T-cell (primary cell): ENCODE measurements at places on chromosomes 2 and 18. TPM values are rescaled to one million over a fixed set of nuclear protein-coding genes. Genes with fewer than 3 reads are reported as not detected.

- H3K4me1 ChIP-seq = peaks cover 2% of the 10 kb centered on the region
- H3K27ac ChIP-seq = no peak overlapping the region
- DNase-seq = no peak
- H3K27me3 ChIP-seq = peaks cover 11% of the 10 kb centered on the region
- H3K36me3 ChIP-seq = no peaks in the 10 kb centered on the region
- H3K4me3 ChIP-seq = no peak overlapping the region
Measured at GRCh38 chr2:160145471-160145870, 54.6 kb downstream of the ITGB6 start.

DNA sequence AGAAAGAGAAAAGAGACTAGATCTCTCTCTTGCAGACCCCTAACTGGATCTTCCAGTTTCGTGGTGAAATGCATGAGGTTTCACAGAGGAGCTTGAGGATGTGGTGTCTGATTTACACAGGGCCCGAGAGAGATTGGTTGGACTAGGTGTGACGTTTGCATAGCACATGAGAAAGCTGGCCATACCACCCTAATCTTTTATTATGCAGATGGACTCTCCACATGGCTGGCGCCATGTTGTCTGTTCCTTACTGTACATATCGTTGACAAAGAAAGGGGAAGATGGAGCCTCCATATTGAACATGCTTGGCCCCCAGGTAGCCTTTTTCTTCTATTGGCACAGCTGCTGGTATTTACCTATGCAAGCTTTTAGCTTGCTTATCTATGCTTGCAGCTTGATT is 27.5 kb upstream of the PGAP1 start:
- H3K27me3 ChIP-seq = no peaks in the 10 kb centered on the region
- H3K27ac ChIP-seq = no peak overlapping the region
- no peaks in the 10 kb centered on the region for H3K36me3 ChIP-seq
- H3K4me3 ChIP-seq = no peak overlapping the region
- no peak for DNase-seq
- H3K4me1 ChIP-seq = no peaks in the 10 kb centered on the region

GRCh38 chr2:190678444-190679162 is 29.7 kb downstream of the NAB1 start:
- H3K27ac ChIP-seq = peak overlapping the region; percentile 48
- no peaks in the 10 kb centered on the region for H3K27me3 ChIP-seq
- peaks cover 24% of the 10 kb centered on the region for H3K4me1 ChIP-seq
- no peaks in the 10 kb centered on the region for H3K36me3 ChIP-seq

DNA sequence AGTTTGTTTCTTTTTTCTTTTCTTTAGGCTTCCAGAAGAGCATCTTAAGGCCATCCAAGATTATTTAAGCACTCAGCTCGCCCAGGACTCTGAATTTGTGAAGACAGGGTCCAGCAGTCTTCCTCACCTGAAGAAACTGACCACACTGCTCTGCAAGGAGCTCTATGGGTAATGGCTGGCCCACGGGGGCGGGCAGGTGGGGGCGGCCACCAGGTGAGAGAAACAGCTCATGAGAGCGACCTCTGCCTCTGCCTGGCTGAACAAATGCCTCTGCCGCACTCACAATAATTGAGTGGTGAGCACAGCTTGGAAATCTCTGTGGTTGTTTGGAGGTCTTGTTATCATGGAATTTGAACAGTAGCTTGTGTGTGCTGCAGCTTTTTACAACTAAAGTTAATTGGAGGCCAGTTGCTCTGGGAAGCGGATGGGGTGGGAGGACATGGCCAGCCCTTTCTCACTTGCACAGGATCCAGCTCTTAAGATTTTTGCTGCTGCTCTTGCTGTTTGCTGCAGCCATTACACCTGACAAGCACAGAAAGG is 70.4 kb downstream of the INPP5D start:
- no peak for DNase-seq
- no peaks in the 10 kb centered on the region for H3K4me1 ChIP-seq

DNA sequence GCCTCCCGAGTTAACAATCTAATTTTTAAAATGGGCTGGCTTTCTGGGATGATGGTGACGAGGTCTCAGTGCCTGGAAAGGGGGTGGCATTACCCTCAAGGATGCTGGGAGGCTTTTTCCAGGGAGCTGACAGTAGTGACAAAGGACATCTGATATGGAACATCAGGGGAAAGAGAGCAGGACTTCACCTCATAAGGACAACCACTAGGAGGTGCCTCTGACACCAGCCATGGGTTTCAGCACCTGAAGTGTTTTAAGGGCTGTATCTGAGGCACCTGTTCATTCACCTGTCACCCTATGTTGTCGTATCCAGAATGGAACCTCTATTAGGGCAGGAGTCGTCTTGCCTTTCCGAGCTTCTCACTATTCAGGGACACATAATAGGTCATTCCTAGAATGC is 10.8 kb downstream of the IL36B start:
- H3K27ac ChIP-seq = no peak overlapping the region
- no peaks in the 10 kb centered on the region for H3K27me3 ChIP-seq
- no peak overlapping the region for H3K4me3 ChIP-seq
- DNase-seq = peak; percentile 8
- no peaks in the 10 kb centered on the region for H3K36me3 ChIP-seq
- H3K4me1 ChIP-seq = no peaks in the 10 kb centered on the region

SELENOI gene
- 22.0 TPM for total RNA-seq

NT5DC4 gene
- total RNA-seq = not detected

DNA sequence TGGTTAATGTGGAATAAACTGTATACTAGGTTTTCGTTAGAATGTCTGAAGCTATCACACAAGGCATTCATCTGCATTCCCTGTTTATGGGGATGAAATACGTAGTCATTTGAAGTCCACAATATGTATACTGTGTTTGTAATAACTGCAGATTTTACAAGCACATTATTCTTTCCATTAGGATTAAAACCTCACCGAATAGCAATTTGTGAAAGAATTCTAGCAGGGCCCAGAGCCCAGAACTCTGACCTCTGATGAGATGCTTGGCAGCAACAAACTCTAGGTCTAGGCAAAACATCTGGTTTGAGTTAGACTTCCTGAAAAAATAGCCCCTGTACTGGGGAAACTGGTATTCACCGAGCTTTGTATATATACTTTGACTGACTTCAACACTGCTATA is 158.2 kb downstream of the SRBD1 start:
- H3K4me1 ChIP-seq = no peaks in the 10 kb centered on the region

DNA sequence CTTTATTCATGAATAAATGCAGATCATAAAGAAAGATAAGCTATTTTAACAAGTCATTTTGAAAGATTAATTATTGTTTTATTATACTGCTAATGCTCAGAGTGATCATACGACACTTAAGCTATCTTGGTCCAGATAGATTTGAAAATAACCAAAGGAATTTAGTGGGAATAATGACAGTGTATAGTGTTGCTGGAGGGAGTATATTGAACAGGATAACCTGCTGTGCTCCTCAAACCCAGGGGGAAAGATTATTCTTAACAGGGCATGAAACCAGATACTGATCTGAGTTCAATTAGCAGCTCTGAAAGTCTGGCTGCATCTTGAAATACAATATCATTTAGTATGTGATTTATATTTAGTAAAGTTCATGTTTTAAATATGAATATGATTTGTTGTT is 216.3 kb upstream of the ITGA4 start:
- no peak overlapping the region for H3K4me3 ChIP-seq
- peak overlapping the region; percentile 41 for H3K27ac ChIP-seq
- peaks cover 17% of the 10 kb centered on the region for H3K4me1 ChIP-seq
- no peak for DNase-seq

DNA sequence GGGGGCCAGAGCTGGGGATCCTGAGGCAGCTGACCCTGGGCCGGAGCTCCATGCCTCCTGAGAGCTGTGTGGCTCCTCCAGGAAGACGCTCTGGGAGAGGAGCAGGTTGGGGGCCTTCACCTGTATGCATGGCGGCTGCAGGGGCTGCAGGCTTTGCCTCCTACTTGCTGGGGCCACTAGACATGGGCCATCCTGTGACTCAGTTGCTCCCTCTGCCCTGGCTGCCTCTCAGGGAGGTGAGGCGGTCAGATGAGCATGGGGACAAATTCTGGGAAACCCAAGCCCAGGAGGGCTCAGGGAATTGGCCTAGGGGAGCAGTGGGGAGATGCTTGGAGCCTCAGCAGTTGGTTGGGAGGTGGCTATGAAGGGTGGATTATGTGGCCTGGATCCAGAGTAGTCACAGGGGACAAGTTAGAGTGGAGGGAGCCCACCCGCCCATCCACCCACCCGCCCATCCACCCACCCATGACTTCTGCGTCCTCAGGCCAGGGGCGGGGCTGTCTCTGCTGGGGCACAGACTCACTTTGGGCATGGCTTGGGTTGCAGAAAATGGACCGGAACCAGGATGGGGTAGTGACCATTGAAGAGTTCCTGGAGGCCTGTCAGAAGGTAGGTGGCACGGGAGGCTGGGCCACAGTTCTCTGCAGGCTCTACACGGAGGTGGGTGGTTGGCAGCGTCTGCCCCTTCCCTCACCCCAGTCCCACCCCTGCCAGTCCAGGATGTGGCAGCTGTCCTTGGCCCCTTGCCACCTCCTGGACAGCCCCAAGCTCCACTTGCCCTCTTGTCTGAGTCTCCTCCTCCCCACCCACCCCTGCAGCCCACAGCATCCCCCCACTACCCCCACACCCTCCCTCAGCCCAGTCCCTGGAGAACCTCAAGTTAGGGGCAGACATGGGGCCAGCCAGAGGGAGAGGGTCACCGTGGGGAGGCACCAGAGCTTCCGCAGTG is 19.5 kb upstream of the FAHD2A start:
- no peak overlapping the region for H3K4me3 ChIP-seq
- peaks cover 50% of the 10 kb centered on the region for H3K27me3 ChIP-seq
- H3K27ac ChIP-seq = no peak overlapping the region
- DNase-seq = no peak
- no peaks in the 10 kb centered on the region for H3K4me1 ChIP-seq

PPP4R3B gene
- 92.4 TPM for total RNA-seq

GRCh38 chr2:46025081-46025480 is 272.1 kb upstream of the EPAS1 start:
- no peaks in the 10 kb centered on the region for H3K36me3 ChIP-seq
- H3K4me1 ChIP-seq = no peaks in the 10 kb centered on the region
- no peak for DNase-seq
- H3K27ac ChIP-seq = no peak overlapping the region

DNA sequence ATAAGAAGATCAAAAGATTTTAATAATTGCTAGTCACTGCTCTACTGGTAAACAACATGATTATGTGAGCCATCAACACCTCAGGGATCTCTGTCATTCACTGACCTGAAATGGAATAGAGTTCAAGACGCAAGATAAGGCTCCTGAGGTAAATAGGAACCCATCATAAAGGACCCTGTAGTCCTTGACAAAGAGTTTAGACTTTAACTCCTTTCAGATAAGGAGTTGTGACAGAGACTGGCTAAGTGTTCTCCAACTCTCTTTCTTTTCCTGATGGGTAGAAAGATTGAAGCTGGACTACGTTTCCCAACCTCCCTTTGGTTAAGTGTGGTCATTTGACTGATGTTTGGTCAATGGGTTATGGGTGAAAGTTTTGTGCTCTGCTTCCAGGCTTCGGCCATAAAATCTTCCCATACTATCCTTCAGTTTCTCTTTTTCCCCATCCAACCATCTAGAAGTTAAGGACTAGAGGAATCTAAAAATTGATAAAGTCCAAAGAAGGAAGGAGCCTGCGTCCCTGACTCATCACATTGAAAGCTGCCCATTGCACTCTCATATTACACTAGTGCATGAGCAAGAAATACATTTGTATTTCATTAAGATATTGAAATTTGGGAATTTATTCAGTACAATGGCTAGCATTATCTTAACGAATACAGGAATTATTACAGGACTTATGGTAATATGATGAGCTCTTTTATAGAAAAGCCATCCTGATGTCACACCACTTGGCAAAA is 293.7 kb upstream of the ACVR2A start:
- no peak overlapping the region for H3K27ac ChIP-seq
- no peaks in the 10 kb centered on the region for H3K27me3 ChIP-seq
- H3K4me3 ChIP-seq = no peak overlapping the region

DNA sequence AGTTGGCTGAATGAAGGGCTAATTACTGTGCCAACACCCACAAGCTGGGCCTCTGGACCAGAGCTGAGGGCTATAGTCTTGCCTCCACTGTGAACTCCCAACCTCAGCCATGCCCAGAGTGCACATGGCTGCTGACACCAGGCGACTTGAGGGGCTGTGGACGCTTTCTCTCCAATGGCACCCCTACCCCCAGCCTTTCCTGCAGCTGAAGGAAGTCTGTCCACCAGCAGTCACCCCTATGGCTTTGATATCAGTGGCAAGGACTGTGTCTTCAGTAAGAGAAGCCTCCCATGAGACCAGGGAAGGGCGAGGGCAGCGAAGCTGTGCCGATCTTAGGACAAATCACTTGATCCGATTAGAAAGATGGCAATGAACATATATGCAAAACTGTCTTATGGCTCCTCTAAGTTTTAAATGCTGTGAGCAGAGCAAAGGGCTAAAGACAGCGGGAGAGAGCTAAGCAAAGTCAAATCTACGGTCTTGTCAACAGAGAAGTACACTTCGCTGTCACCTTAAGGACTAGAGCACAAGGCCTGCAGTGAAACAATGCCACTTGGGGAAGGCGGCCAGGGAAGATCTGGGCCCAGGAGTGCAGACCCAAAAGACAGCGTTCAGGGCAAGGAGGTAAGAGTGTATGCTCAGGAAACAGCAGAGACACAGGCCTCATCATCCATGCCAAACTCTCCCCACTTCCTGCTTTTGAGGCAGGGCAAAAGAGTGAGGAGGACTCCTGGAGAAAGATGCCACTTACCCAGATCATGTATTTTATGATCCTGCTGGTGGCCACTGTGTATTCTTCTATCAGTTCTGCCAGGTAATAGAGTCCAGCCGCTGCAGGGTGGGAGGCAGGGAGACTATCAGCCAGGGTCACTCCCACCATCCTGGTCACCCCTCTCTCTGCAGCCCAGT is 1.5 kb downstream of the TEX261 start:
- peak overlapping the region; percentile 59 for H3K27ac ChIP-seq
- no peaks in the 10 kb centered on the region for H3K27me3 ChIP-seq
- H3K36me3 ChIP-seq = peaks cover 37% of the 10 kb centered on the region
- DNase-seq = no peak

DNA sequence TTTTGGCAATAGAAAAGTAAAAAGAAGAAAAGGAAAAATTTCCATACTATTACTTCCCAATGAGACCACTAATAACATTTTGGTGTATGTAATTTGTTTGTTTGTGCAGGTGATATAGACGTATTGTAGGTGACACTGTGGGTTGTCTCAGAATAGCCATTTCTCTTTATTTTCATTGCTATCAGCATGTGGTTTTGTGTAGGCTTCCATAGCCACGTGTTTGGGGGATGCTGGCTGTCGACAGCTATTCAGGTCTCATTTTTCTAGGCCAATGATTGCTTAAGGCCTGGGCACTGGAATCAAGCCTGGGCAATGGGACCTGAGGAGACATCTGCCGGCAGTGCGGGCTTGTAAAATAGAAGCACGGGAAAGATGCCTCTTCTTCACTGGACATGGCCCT is 71.0 kb upstream of the KCTD1 start:
- H3K27me3 ChIP-seq = peaks cover 3% of the 10 kb centered on the region
- no peaks in the 10 kb centered on the region for H3K36me3 ChIP-seq
- H3K4me3 ChIP-seq = no peak overlapping the region
- H3K4me1 ChIP-seq = no peaks in the 10 kb centered on the region
- DNase-seq = no peak
- no peak overlapping the region for H3K27ac ChIP-seq

DNA sequence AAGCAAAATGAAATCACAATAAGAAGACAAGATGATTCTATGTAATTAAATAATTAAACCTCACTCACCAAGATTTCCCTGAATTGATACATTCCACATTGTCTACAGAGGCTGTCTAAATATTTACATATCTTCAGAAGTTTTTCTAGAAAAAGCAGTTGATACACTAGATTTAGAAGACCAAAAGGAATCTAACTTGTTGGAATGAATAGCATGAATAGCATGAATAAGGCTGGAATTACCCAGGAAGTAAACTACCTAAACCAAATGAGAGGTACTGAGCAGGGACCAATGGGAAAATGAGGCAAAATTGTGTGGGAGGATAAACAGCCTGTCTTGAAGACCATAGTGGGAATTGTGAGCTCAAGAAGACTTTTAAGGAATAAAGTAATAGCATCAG is 479.7 kb downstream of the TXNL1 start:
- H3K4me1 ChIP-seq = no peaks in the 10 kb centered on the region
- no peak overlapping the region for H3K27ac ChIP-seq
- H3K36me3 ChIP-seq = no peaks in the 10 kb centered on the region
- no peak overlapping the region for H3K4me3 ChIP-seq
